ENCODE measurements at places on chromosomes 1 and 21.

- no peak for DNase-seq
Observed at GRCh38 chr1:204659056-204659455, 26.5 kb downstream of the LRRN2 start.

GRCh38 chr21:34958040-34958439 lies 91.1 kb downstream of the RUNX1 start:
- DNase-seq, result no peak

DNA sequence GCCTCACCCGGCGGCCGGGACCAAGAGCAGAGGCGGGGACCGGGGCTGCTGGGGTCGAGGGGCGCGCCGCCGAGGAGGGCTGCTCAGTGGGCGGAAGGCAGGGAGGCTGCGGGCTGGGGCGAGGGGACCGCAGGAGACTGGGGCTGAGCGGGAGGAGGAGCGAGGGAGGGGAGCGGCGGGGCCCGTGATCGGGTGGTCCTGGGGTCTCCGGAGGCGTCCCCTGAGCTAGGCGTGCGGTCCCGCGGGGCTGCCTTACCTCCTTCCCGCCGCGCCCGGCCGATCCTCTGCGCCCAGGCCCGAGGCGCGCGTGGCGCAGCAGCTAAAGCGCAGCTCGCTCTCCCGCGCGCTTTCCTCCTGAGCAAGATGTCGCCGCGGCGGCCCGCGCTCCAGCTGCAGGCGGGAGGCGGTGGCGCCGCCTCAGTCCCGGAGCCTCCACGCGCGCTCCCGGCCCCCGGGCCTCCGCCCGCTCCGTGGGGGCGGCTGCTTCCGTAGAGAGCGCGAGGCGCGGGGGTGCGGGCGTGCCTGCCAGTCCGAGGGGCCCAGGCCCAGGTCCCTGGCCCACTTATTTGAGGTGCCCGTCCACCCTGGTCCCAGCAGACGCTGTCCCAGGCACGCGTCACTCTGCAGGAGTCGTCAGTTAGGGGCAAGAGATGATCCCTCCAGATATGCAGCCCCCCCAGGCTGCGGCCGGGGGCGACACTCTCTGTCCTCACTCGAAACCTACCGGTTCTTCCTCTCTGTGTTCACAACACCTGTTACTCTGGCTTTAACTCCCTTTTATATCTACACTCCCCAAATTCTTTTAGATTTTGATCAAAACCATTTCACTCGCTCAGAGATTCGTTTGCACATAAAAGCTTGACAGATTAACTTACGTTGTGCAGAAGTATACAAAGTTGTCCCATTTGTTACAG lies at the start of gene CCSAP:
CCSAP (minus strand) TSS at position 392 of the 914 bp plus-strand sequence. CDS start 582 bp downstream, outside the sequence.
- DNase-seq, result peak; percentile 34

DNA sequence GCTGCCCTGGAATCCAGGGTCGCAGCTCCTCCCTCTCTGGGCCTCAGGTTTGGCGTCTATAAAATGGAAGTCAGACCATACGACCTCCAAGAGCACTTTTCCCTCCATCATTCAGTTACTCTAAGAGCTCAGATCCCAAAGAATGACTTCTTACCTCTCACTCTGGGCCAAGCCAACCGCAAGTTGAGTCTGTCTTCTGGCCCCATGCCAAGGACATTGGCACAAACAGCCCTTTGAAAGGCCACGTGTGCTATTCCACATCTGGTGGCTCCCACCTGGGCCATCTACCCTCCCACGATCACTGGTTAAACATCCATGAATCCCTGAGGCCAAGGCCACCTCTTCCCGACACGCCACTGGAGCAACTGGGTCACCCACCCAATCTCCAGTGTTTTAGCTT lies 12.4 kb downstream of the SLC2A7 start:
- DNase-seq, result no peak

- DNase-seq, result peak; percentile 43
Observed at GRCh38 chr1:1825217-1825616, 46.9 kb upstream of the NADK start.

DNA sequence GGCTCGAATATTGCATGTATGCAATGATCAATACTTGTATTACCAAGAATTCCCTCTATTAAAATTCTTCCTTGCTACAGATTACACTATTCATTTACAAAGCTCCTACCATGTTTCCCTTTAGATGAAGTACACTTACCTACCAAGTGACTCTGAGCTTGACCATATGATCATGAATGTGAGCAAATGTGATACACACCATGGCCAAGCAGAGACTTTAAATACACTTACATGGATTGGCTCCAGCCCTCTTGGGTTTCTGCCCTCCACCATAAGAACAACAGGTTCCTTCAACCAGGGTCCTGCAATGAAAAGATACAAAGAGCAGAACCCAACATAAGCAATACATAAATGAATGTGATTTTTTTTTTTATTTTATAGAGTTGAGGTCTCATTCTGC lies 30.0 kb downstream of the LRRC52 start:
- no peak for DNase-seq

DNA sequence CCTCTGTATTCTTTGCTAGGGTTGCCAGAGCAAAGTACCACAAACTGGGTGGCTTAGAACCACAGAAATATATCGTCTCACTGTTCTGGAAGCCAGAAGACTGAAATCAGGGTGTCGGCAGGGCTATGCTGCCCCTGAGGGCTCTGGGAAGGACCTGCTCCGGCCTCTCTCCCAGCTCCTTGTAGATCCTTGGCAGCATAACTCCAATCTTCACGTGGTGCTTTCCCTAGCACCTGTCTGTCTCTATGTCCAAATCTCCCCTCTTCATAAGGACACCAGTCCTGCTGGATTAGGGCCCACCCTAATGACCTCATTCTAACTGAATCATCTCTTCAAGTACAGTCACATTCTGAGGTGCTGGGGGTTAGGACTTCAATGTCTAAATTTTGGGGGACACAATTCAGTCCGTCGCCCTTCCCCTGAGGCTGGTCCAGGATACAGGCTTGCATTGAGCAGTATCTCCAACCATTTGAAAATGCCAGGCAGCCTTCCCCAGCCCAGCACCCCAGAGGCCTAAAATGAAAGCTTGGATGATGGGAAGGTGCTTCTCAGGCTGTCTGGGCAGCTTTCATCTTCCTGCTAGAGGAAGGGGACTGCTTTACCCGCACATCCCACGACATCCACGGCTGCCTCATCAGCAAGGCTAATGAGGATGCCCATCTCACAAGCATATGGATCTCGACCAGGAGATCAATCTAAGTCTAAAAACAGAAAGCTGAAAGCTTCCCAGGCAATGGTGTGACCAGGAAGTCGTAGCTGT lies 24.7 kb downstream of the TRIM67 start:
- DNase-seq, result no peak

DNA sequence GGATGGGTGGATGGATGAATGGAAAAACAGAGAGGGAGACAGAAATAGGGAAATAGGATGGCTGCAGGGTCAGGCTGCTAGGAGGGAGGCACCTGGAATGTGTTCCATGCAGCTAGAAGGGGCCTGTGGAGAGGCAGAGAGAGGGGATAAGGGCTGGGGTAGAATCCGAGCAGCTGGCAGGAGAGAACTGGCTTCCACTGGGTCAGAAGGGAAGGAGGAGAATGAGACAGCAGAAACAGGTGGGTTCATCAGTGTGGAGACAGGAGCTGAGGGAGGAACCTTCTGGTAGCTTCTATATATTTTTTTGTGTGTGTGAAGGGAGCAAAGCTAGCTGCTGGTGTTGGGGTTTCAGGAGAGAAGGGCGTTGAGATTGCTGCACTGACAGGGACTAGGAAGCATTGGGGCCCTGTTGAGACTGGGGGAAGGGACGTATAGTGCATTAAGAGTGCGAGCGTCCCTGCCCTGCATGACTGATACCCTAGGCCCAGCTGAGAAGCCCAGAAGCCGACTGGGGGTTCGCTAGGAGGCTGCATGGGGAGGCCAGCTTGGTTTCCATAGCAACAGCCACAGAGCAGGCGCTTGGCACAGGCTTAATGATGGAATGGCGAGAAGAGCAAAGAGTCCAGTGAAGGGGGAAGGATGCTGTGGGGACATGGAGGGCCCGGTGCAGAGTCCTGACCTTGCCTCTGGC lies 14.8 kb upstream of the KIF21B start:
- no peak for DNase-seq

GRCh38 chr21:29212446-29212845 lies 82.0 kb downstream of the MAP3K7CL start:
- no peak for DNase-seq

GRCh38 chr1:83508485-83509151 lies 490.3 kb downstream of the TTLL7 start:
- peak; percentile 84 for DNase-seq

GRCh38 chr1:204041803-204042505 lies 31.0 kb upstream of the SOX13 start:
- DNase-seq, result no peak

DNA sequence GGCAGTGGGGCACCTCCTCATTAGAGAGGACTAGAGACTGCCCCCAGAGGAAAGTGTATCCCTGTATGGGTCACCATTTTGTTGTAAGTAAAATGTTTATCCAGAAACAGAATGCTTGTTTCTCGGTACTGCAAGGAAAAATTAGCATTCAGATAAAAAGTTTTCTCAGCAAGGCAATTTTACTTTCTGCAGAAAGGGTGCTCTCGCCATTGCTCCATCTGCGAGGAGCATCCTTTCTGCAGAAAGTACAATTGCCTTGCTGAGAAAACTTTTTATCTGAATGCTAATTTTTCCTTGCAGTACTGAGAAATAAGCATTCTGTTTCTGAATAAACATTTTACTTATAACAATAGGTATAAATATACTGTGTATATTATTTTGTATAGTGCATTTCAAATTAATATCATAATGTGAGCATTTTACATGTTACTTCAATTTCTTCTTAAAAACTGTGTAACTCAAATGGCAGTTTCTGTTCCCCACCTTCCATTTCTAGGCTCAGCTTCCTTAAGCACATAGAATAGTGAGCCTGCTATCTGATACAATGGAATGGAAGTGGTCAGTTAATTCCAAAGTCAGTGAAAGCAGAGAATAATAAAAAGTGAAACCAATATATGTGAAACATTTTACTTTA lies 76.5 kb upstream of the DESI2 start:
- no peak for DNase-seq

DNA sequence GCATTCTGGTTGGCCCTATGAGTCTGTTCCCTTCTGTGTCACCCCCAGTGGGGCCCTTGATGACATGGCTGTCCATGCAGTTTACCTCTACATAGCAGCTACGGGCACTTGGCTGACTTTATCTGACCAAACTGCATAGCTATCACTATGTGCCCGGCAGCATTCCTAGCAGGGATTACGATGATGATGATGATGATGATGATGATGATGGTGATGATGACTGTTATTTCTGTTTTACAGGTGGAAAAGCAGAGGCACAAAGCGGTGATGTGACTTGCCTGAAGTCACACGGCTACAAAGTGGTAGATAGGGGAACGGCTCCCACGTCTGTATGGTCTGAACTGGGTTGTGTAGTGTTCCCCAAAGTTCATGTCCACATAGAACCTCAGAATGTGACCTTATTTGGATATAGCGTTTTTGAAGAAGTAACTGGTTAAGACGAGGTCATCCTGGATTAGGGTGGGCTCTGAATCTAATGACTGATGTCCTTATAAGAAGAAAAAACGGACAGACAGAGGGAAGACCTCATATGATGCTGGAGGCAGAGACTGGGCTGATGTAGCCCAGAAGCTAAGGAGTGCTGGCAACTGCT lies 57.6 kb downstream of the RUNX1 start:
- no peak for DNase-seq

DNA sequence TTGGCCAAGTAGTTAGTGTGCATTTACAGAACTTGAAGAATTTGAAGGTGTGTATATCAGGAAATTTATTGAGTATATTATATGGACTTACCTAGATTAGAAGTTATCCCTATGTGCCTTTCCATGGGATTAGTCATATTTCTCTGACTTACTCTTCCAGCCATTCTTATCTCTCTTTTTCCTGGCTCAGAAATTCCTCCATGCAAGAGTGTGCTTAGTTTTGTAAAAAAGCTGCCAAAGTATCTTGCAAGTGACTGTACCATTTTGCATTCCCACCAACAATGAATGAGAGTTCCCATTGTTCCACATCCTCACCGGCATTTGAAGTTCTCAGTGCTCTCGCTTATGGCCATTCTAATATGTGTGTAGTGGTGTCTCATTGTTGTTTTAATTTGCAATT lies 82.2 kb upstream of the GUCA2B start:
- no peak for DNase-seq

DNA sequence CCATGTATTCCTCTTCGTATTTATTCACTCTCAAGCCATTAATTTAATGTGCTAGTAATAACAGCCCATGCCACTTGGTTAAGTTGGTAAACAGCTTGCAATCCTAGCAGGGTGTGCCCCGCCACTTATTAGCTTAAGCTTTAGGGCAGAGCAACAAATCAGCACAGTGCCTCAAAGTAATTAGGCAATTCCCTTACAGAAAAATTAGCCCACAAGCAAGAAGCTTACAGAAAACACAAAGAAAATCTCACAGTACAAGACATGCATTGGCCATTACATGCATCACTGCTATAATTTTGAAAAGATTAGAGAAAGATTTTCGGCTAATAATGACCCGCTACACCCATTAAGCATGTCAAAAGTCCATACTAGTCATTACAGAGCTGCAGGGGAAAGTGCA lies 47.6 kb downstream of the TGFB2 start:
- DNase-seq, result no peak

All from activated CD4-positive, alpha-beta T cell treated with anti-CD3 and anti-CD28 coated beads, Interleukin-2, amount 50 U/mL, for 16 hours (primary cell).